ENCODE measurements at places on chromosomes 13 and 19. TPM values are rescaled to one million over a fixed set of nuclear protein-coding genes. Genes with fewer than 3 reads are reported as not detected.

DNA sequence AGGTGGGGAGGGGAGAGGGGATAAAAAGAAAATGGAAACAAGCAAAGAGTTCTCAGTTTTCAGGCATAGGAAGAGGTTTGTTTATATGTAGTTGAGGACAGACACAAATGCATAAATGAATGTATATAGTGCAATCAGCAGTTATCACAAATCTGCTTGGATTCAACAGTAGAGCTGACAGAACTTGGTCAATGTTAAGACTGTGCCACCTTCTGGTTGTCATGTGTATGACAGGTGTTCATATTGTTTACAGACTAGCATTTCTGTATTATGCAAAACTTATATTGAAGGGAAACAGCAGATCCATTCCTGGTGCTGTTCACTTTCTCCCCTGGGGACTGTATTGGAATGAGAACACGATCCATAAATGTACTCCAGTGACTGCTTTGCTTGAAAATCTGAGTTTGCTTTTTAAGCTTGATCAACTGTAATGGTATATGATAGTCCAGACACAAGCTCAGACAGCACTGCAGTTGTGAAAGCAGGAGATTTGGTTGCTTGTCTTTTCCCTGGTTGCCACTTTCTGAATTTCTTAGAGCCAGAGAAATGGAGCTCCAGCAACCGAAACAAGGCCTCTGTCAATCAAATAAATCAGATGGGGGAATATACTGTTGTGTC is 319.5 kb upstream of the OBI1 start:
- H3K4me1 ChIP-seq = no peaks in the 10 kb centered on the region
- peaks cover 3% of the 10 kb centered on the region for H3K27me3 ChIP-seq
- H3K4me3 ChIP-seq = no peak overlapping the region
- no peak overlapping the region for H3K27ac ChIP-seq
- no peaks in the 10 kb centered on the region for H3K36me3 ChIP-seq

DNA sequence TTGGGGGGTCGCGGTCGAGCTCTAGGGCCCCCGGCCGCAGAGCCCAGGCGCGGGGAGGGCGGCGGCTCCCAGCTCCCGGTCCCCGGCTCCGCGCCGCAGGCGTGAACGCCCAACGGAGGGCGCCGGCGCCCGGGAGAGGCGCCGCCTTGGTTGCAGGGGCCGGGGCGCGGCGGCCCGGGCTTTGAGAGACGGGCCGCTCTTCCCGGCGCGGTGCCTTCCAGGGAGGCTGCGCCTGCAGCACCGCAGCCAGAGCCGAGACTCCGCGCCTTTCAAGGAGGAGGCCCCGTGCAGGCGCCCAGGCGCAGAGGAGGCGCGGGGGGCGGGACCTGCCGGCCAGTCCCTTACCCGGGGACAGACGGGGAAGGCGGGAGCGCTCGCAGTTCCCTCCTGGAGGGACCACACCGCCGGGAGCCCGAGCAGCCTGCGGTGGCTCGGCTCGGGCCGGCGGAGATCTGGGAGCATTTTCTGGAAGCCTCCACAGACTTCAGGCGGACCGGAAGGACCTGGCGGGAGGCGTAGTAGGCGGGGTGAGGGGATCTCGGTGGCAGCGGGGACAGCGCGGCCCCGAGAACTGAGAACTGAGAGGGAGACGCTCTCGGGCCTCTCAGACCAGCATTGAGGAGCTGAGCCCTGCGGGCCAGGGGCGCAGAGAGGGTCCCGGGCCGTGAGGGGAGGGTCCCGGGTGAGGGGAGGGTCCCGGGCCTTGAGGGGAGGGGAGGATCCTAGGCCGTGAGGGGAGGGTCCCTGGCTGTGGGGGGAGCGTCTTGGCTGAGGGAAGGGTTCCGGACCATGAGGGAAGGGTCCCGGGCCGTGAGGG is 25.5 kb upstream of the MCF2L start:
- peak overlapping the region; percentile 55 for H3K4me3 ChIP-seq
- H3K27ac ChIP-seq = peak overlapping the region; percentile 10
- H3K27me3 ChIP-seq = no peaks in the 10 kb centered on the region
- H3K36me3 ChIP-seq = peaks cover 6% of the 10 kb centered on the region
- H3K4me1 ChIP-seq = peaks cover 31% of the 10 kb centered on the region

- DNase-seq = no peak
- no peak overlapping the region for H3K4me3 ChIP-seq
- H3K27ac ChIP-seq = no peak overlapping the region
- peaks cover 72% of the 10 kb centered on the region for H3K36me3 ChIP-seq
- peaks cover 23% of the 10 kb centered on the region for H3K4me1 ChIP-seq
Observed at GRCh38 chr19:49014123-49014869, 2.6 kb downstream of the LHB start.

- peaks cover 76% of the 10 kb centered on the region for H3K36me3 ChIP-seq
- no peak overlapping the region for H3K4me3 ChIP-seq
- DNase-seq = no peak
- H3K4me1 ChIP-seq = no peaks in the 10 kb centered on the region
- no peak overlapping the region for H3K27ac ChIP-seq
Observed at GRCh38 chr19:18141031-18141430, 11.9 kb upstream of the PIK3R2 start.

DNA sequence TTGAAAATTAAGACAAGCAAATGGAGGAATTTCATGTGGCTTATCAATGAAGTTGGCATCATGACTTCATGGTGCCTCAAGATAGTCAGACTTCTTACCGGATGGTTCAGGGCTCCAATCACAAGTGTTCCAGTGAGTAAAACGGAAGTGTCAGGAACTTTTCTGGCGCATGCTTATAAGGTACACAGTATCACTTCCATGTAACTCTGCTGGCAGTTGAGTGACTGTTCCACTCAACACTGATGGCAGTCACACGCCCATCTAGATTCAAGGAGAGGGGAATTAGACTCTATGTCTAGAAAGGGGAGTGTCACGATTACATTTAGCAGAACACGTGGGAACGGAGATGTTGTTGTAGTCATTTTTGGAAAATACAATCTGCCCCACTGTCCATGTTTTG is 114.3 kb downstream of the KCTD15 start:
- H3K27ac ChIP-seq = no peak overlapping the region
- peaks cover 11% of the 10 kb centered on the region for H3K4me1 ChIP-seq
- DNase-seq = no peak
- peaks cover 21% of the 10 kb centered on the region for H3K27me3 ChIP-seq
- H3K4me3 ChIP-seq = no peak overlapping the region
- H3K36me3 ChIP-seq = no peaks in the 10 kb centered on the region

TBXA2R gene
- 3.9 TPM for polyA plus RNA-seq
